Frontal cortex (tissue), 4 donors: ENCODE measurements at places on chromosomes 5 and 9.

DNA sequence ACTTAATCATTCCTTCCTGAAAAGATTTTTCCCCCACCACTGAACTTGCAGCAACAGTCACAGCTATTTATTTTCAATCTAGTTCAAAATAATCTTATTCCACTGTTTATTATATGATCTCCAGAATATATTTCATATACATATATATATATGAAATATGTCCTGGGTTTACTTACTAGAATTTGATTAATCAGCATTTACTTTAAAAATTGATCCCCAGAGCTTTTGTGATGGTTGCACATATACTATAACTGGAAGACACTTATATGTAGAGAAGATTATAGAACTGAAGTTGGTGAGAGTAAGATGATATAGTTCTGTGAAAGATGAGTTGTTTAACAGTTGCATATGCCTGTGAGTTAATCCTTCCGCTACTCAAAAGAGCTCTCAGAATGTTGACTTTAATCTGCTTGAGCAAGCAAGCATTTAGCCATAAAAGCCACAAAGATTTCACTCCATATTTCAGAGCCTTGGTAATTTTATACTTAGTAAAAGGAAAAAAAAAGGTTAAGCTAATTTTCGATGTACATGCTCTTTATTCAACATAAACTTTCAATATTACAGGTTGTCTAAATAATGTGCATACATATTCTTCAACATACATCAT lies 399.3 kb upstream of the CDH9 start:
- no peak for DNase-seq

- no peak for DNase-seq
These were observed 98.7 kb upstream of the PDE4D start for GRCh38 chr5:59992206-59992605.

GRCh38 chr9:131630205-131630831 lies 85.0 kb downstream of the PRRT1B start:
- DNase-seq, result no peak

DNA sequence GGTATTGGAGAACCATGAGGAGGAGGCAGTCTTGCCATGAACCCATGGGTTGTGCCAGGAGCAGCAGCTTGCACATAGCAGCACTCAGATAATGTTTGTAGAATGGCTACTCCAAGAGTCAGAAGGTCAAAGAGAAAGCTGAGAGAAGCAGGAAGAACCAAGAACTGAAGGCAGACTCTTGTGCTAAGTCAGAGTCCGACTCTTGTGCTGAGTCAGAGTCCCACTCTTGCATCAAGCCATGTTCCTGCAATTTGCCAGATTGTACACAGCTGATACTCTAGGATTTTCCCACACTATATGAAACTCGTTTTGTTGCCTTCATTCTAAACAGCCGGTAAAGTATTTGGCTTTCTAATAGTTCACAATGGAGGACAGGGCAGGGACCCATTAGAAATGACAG lies 26.2 kb upstream of the HSPA9 start:
- DNase-seq, result no peak

DNA sequence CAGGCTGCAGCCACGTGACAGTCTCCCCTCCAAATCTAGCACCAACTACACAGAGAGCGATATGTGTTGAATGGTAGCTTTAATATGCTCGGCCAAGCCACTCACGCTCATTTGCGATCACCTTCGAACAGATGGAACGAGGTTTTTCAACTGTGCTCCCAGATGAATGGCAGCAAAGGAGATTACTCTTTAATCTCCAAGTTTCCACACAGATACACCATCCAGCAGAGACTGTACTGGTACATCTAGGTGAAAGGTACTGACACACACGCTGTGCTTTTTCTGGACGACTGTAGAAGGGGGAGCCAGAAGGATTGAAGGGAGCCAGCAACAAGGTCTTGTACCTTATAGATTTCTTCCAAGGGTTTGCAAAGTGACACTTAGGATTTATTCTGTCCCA lies 263.9 kb downstream of the NR3C1 start:
- DNase-seq, result no peak

DNA sequence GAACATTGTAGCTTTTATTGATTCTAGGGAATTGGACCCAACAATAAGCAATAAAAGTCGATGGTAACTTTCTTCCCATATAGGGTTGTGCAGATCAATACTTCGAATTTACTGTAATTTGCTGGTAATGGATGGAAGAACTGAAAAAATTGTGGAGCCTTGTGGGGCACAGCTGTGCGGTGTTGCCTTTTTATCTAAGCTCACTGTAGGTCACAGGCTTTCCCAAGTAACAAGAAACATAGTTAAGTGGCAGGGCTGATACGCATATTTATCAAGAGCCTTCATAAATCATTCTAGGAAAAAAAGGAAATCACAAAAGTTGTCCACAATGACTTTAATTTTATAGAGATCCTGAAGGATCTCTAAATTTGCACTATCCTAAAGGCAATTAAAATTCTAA lies 292.9 kb downstream of the MAST4 start:
- no peak for DNase-seq

DNA sequence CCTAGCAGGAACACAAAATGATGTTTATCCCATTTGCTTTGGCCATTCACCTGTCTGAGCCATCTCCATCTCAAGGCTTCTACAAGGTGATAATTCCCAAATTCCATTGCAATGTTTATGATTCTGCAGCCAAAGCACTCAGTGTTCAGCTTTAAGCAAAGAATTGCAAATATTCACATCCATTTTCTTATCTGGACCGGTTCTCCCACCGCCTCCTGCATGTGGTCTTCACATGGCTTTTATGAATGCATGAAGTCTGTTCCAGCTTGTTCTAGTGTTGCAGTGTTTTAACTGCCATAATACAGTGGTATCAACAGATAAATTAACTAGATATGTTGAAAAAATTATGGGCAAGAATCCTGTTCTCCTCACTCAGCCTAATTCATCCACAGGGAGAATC lies 443.0 kb upstream of the KLF4 start:
- no peak for DNase-seq

DNA sequence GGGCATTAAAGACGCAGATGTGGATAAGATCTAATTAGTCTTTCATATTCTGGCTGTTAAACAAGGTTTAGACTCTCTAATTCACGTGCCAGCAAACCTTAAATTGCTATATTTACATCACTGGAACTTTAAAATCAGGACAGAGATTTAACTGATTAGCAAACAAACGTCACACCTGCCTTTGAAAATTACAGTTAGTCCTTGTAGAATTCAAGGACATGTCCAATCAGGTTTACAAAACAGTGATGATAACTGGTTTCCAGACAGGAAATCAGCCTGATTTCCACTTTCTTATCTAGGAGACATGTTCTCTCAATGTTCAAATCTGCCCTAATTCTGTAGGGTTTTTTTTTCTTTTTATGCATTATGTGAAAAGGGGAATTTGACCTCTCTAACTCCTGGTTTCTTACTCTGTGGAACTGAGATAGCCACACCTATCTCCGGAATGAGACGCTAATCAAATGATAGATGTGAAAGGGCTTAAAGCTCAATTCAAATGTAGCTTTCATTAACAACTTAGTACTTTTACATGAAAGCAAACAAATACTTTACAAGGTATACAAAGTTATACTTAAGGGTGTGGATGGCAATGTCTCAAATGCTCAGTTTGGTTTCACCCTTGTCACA lies 26.5 kb downstream of the SPINK5 start:
- DNase-seq, result no peak

DNA sequence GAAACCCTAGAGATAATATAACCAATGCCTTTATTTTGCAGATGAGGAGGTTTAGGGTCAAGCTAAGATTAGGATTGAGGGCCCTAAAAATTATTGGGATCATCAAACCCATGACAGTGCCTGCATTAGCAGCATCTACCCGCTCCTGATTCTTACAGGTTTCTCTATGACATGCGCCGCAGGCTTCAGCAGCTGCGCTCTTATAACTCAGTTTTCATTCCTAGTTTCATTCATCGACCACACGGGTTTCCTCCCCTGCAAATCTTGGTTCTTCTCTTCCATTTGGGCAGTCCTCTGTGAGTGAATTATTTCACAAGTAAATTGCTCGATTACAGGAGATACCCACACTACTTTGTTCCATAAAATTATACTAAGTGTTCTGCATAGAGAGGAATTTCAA lies 137.2 kb downstream of the SLC24A2 start:
- DNase-seq, result no peak

- no peak for DNase-seq
These were observed 110.5 kb downstream of the MEGF10 start for GRCh38 chr5:127400946-127401670.

- DNase-seq, result no peak
These were observed 382.9 kb downstream of the TMEM161B start for GRCh38 chr5:87885758-87886157.
